ENCODE measurements at places on chromosomes 4 and X.

DNA sequence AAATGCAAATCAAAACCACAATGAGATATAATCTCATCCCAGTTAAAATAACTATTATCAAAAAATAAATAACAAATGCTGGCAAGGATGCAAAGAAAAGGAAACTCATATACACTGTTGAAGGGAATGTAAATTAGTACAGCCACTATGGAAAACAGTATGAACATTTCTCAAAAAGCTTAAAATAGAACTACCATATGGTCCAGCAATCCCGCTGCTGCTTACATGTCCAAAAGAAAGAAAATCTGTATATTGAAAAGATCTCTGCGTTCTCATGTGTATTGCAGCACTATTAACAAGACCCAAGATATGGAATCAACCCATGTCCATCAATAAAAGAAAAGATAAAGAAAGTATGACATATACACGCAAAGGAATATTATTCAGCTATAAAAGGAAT lies 3.0 kb upstream of the NAP1L2 start:
- no peak for DNase-seq

DNA sequence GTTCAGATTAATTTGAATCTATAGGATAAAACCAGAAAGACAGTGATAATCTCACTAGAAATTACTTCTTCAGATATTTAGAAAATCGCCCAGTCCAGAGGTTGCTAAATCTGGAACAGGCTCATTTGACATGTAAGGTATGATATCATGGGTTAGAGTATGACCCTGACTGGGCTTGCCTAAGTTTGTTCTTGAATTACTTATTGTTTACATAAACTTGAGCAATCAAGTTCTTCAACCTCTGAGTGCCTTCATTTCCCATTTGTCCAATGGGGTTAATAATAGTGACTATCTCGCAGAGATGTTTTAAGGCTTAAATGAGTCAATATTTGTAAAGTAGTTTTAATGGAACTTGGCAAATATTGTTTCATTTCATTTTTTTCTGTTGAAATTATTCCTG lies 1947.6 kb upstream of the IGFBP7 start:
- no peak for DNase-seq

DNA sequence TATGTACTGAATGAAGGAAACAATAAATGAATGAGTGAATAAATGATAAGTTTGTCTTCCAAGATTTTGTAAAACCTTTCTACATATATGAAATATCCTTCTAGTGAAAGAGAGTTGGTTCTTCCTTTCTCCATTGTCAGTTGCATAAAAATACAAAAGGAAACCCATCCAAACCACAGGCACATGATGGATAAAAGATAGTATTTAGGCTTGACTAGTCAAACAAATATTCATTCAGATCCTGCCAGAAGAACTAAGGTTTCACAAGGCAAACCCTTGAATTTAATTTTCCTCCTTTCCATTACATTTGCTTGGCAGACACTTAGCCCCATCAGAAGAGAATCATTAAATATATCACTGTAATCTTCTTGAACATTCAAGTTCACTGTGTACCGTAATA lies 208.4 kb downstream of the COL25A1 start:
- DNase-seq: no peak

GRCh38 chrX:17854531-17854930 lies 6.6 kb downstream of the RAI2 start:
- no peak for DNase-seq

DNA sequence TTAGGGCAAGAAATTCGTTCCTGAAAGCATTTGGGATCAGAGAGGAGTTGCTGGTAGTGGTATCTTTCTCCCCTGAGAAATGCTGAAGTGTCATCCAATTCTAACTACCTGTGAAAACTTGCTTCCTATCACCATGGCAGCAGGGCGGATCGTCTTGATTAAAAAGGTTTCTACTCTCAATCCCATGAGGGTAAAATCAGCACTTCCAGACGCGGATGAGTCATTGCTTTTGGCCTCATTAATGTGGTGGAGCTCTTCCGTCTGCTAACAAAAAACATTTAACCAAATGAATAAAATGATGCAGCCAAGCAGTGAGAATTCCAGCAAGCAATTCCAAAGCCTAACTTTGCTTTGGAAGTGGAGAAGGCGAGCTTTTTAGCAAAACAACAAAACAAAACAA lies 325.6 kb downstream of the CAMK2D start:
- DNase-seq: no peak

GRCh38 chrX:136291824-136292223 lies 8.9 kb upstream of the ADGRG4 start:
- no peak for DNase-seq

- no peak for DNase-seq
These were observed 118.8 kb downstream of the ZNF827 start for GRCh38 chr4:145819853-145820181.

DNA sequence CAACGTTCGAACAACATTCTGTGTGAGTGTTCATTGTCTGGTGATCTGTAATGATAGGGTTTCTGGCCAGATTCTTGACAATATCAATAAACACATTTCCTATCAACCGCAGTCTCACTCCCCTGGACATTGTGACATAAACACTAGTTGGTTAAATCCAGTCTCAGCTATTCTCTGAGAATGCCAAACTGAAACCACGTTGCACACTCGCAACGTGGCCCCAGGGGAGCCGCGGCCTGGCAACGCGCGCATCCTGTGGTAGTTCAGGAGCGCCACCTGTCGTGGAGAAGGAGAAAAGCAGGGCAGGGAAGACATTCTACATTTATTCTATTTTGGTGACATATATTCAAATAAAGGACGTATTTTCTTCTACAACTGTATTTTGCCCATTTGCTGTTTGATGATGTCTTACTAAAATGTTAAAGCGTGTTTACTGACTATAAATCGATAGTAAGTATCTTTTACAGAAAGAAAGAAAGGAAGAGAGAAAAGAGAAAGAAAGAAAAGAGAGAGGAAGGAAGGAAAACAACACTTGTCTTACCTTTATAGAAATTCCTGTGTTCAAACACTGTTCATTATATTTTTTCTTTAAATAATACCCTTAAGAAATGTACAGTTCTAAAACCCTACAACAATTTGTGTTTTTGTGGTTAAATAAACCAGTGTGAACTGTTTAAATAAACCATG lies 738.3 kb upstream of the FRG1 start:
- DNase-seq: peak; percentile 63

DNA sequence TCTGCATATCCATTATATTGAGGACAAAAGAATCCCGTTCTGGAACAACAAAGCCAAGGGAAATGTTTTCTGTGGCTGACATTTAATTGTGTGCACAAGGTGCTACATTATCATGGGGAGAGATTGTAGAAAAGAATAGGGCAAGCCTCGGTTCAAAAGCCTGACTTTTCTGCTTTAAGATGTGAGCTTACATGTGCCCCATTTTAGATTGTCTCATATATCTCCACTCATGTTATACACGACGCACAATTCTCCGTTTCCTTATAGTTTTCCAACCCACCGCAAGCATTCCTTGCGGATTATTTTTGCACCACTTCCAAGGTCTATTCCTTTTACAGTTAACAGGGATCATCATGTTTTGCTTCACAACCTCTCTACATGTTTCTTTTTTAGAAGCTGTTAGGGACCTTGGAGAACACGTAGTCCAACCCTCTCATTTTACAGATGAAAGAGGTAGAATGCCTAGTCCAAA lies 99.6 kb upstream of the MAML3 start:
- DNase-seq: no peak

DNA sequence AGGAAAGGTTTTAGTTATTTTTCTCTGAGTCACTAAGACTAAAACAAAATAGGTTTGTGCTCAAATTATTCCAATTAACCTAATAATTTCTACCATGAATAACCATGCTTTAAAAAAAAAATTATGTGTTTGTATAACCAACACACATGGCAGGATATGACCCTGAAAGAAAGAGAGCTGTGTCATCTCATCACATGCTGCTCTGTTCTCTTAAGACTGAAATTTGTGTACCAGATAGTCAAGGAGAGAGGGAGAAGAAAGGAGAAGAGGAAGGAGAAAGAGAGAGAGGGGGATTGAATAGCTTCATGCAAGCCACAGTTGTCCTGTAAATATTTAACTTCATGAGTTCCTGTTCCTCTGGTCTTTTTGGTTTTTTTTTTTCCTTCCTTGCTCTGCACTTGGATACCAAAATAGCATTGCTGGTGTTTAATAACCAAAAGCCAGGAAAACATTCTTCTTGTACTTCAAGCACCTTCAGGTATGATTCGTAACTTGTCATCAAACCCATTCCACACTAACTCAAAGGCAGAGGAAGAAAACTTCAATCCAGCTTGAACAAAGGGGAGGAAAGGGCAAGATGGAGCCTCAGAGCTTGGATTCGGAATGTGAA lies 6.4 kb upstream of the PROM1 start:
- no peak for DNase-seq

GRCh38 chr4:128354205-128354821 lies 66.7 kb upstream of the PGRMC2 start:
- DNase-seq: peak; percentile 93

GRCh38 chr4:7158991-7159390 lies 33.3 kb upstream of the SORCS2 start:
- no peak for DNase-seq

- DNase-seq: no peak
These were observed 12.9 kb downstream of the STIM2 start for GRCh38 chr4:26873391-26874026.

- DNase-seq: no peak
These were observed 105.8 kb upstream of the C1QTNF7 start for GRCh38 chr4:15322006-15322405.

DNA sequence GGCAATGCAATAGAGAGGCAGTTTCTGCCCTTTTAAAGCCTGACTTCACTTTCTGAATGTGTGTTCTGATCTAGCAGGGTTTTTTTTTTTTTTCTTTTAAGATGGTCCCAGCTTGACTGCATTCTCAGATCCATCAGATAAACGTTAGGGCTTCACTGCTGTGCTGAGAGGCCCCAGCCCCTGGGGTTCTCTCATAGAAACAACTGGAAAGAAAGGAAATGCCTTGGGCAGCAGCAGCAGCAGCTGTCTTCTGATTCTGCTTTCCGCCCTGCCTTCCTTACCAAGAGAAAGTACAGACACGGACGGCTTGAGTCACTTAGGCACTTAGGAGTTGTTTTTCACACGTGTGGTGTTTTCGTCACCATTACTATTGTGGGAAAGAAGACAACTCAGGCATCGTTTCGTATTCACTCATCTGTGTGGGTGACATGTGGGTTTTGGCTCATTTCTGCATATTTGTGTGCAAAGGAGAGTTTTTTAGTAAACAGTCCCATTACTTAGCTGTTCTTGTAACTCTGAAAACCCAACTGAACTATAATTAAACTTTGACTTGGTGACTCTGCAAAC lies 172.0 kb downstream of the PTTG2 start:
- peak; percentile 75 for DNase-seq

DNA sequence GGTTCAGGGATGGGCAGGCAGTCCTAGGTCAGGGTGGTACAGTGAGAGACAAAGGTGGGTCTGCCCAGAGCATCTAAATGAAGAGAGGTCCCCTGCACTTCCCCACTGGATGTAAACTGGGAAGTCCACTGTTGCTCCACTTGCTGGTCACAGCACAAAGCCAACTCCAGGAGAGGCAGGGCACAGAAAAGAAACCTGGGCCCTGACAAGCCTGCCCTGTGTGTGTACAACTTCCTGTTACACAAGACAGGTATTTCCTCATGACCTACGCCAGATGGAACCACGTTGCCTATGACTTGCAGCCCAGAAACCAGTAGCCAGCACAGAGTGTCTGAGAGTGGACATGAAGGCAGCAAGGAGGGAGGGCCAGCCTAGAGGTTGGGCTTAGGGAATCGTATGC lies 161.8 kb downstream of the SH3KBP1 start:
- peak; percentile 75 for DNase-seq

DNA sequence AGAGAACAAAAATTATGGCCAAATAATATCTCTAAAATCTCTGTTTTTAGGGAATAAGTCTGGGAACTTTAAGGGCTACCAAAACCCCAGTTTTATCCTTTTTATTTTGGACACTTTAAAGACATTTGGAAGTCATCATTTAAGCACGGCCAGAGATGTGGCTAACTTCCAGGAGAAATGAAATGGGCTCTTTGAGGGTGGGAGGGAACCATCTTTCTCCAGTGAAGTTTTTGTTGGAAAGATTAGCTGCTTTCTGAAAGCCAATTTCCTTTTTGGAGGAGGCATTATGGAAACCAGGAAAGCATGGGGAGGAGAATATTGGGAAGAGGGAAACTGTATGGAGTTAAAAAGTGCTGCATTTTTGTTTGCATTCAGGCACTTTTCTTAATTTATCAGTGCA lies 4.8 kb downstream of the VSIG1 start:
- DNase-seq: no peak

DNA sequence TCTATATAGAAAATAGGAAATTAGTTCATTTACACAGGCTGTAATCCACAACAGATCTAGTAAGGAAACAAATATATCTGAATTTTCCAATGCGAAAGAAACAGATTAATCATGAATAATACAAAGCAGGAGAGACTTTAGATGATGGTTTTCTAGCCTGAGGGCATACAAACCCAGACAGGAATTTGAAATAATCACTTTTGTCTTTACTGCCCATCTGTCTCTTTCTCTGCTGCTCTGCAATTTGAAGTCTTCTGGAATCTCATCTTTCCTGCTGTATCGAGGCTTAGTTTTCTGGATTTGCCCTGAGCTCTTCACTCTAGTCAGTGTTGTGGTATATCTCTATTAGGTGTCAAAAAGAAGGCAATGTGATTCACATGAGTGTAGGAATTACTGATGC lies 711.8 kb upstream of the FAM241A start:
- DNase-seq: no peak

Data from trophoblast cell (in vitro differentiated cells and primary cell).